ENCODE measurements at places on chromosomes 7 and 10. TPM values are rescaled to one million over a fixed set of nuclear protein-coding genes. Genes with fewer than 3 reads are reported as not detected.
A peak's percentile ranks its signal among the peaks of the same experiment; 100 is the strongest.

TMEM60 gene
- 19.5 TPM for total RNA-seq

ACTR1A gene
- 137 TPM for total RNA-seq

ATRNL1 gene
- total RNA-seq = 24.2 TPM

NYAP1 gene
- total RNA-seq = 17.0 TPM

ZNF655 gene
- 47.0 TPM for total RNA-seq

CALML5 gene
- total RNA-seq = 5.0 TPM

PCDH15 gene
- 3.6 TPM for total RNA-seq

TSPAN15 gene
- 15.6 TPM for total RNA-seq

DLX5 gene
- total RNA-seq = not detected

FOXI2 gene
- 0.21 TPM for total RNA-seq

ABCB1 gene
- total RNA-seq = 2.6 TPM

SLC26A5 gene
- 0.85 TPM for total RNA-seq

PTTG1IP2 gene
- total RNA-seq = not detected

GALNT17 gene
- 14.4 TPM for total RNA-seq

DNA sequence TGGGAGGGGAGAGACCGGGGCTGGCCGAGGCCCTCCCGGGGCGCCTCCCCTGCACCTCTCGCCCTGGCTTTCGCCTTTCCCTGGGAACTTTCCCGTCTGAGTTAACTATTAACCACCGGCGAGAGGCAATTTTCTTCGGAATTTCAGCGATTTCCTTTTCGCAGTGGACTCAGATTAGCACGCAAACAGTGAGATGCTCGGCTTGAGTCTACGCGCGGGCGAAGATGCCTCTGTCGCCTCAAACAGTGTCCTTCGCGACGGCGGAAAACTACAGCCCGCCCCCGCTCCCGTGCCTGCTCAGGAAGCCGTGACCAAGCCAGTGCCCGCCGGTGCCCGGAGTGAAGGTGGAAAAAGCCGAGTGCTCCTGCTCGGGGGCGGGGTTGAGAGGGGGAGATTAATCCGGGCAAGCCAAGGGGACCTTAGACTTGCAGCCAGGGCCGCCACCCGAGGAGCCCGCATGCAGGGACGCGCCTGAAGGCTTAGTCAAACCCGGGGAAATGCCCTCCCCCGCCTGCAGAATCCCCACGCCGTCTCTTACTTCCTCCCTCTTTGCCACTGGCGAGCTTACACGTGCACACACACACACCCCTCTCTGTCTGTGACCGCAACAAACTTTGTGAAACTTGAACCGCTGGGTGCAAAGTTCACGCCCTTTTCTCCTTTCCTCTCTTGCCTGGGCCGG lies 14.5 kb upstream of the PAX2 start:
- ATAC-seq = no peak

DNA sequence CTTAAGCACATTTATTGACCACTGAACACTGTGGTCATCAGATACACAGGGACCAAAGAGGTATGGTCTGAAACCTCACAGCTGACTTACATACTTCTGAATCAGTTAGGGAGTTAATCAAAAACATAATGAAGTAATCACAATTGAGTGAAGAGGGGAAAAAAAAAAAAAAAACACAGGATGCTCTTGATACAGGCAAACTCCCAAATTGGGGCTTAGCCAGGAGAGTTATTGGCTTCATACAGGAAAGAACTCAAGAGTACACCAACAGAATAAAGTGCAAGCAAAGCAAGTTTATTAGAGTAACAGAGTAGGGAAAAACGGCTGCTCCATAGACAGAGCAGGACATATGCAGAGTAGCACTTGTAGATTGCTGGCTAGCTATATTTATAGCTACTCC lies 917.0 kb downstream of the CNTNAP2 start:
- ATAC-seq = no peak

GRCh38 chr7:27196287-27196767 lies 3.6 kb downstream of the HOXA13 start:
- no peak for ATAC-seq

- ATAC-seq = no peak
These were observed 30.8 kb downstream of the SLC16A9 start for GRCh38 chr10:59678884-59679301.

GRCh38 chr10:1638889-1639419 lies 98.4 kb downstream of the ADARB2 start:
- ATAC-seq = peak; percentile 19

GRCh38 chr7:85927226-85927625 lies 716.5 kb upstream of the GRM3 start:
- ATAC-seq = no peak

DNA sequence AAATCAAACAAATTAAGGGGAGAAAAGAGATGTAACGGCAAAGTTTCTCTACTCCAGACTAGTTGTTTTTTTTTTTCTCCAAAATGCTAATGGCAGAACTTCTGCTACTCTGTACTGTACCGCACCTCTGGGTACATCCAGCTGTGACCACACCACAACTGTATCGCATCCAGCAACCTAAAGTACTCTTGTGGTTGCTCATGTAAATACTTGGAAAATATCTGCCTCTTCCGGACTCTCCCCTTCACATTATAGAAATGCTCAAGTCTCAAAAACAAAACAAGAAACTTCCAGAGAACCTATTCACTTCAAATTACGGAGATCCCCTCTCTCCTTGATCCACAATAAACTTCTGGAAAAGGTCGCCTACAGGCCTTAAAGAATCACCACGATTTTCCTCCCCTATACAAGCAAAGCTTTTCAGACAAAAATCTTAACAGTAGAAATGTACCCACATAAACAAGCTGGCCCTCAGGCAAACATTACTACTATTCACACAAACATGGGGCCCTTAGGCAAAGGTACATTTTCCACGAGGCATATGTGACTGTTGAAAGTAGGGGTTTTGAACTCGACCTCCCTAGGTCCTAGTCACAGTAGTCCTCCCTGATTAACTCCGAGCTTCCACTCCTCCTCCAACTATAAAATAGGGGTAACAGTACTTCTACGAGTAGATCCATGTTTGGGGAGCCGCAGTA lies 222.9 kb upstream of the MKLN1 start:
- ATAC-seq = no peak

DNA sequence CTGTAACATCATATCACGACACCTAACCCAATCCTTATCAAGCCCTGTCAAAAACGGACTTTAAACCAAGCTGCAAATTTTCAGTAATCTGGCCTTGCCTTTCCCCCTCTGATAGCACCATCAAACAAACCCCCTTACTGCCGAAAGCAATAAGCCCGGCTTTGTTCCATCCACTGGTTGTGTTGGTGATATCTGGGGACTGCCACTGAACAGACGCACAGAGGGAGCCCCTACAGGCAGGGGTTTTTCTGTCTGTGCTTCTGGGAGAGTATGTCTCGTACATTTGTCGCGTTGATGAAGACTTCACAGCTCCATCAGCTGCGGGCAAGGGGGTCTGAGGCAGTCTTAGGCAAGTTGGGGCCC lies 550 bp upstream of the PLAU start:
- ATAC-seq = no peak

DNA sequence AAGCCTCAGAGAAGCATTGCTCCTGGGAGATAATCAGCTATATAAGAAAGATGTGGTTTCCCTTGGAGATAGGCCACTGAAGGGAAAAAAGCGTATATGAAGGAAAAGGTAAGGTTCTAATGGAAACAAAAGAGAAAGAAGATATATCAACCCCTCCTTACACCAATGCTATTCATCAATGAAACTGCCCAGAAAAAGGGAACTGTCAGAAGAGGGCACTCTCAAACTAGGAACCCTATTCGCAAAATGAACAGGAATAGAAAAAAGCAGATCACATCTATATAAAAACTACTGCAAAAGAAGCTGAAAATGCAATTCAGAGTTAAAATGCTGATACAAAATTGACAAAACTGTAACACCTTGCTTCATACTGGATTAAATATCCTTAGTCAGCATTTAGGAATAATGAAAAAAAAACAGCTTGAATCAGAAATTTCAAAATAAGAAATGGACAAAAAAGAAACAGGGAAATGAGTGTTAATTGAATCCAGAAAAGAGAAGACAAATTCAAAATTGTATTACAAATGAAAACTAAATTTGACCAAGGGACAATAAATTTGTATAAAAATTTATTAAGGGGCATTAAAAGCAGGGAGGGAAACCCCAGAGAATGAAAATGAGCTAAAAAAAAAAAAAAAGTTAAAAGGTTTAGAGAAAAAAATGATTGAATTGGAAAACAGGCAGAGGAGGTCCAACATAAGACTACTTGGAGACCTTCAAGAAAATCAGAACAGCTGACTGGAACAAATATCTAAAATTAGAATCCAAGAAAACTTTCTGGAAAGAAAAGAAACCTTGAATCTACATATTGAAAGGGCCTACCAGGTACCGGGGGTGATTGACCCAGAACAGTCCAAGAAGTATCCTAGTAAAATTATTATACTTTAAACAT lies 17.9 kb downstream of the NHLRC2 start:
- no peak for ATAC-seq

GRCh38 chr7:132095111-132095765 lies 481.0 kb downstream of the PLXNA4 start:
- no peak for ATAC-seq

DNA sequence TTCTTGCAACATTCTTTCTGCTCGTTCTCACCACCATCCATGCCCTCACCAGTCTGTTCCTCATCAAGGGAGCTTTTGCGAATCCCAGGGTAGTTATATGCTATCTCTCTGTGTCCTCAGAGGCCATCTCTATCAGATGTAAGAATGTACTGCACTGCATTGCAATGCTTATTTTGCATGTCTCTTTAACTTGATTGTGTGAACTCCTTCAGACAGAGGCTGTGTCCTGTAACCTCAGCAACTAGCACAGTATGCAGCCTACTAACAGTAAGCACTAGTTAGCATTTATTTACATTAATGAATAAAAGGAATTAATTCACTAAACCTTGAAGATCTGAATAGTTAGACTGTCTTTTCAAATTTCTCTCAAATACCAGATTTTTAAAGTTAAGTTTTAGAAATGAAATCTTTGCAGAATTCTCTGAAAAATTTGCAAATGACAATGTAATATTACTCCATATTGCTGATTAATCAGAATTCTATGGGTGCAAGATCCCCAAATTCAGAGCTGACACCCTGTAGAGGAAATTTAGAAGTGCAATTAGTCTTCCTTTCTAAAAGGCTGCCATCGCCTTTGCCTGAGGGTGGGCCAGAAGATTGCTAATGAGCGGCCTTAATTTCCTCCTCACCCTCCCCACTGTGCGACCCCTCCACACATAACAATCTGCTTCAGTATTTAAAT lies 10.3 kb upstream of the LHFPL3 start:
- peak; percentile 94 for ATAC-seq

- peak; percentile 99 for ATAC-seq
These were observed 298.5 kb downstream of the NEBL start for GRCh38 chr10:20598590-20598989.

DNA sequence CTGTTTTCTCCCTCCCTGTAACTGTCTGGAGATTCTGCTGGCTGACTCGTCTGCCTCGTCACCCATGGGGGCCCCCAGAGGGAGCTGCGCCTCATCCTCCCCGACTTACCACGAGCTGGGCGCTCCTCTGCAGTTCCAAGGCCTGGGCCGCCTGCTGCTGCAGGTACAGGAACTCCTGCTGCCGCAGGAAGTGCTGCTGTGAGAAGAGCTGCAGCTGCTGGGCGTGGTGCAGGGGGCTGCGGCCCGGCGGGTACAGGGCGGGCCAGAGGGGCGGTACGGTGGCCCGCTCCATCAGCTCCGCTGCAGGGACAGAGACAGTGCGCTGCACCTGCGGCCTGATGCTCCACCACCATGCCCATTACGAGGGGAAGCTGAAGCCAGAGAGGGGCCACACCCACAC lies 47.7 kb downstream of the TNRC18 start:
- no peak for ATAC-seq

DNA sequence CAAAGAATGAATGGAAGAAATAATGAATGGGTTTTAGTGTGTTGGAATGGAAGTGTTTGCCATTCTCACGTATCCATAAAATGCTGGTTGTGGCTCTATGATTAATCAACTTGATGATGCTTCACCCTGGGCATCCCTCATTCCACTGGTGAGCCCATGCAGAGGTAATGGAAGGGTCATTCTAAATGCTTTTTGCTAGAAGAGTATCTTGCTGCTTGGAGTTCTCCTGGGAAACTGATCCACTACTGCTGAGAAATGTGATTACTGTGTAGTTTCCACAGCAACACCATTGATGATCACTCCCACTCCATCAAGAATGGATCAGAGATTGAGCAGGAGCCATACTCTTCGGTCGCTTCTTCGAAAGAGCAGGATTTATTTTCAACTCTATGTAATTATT lies 101.6 kb downstream of the ARL5B start:
- ATAC-seq = no peak

DNA sequence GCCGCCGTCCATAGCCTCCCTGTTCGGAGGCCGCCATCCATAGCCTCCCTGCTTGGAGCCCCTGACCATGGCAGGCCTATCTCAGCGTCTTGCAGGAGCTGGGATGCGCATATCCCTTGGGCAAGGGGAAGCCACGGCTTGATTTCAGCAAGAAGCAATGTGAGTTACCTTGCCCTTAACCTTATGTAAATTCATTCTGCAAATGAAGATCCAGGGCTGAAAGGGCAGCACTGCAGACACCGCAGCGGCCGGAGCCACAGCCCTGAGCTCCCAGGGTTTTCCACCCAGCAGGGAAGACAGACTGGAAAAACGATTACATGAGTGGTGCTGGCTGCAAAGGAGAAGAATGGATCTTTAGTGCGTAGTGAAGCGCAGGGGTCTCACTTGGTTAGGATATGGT lies 95.8 kb downstream of the SEC61G start:
- no peak for ATAC-seq

DNA sequence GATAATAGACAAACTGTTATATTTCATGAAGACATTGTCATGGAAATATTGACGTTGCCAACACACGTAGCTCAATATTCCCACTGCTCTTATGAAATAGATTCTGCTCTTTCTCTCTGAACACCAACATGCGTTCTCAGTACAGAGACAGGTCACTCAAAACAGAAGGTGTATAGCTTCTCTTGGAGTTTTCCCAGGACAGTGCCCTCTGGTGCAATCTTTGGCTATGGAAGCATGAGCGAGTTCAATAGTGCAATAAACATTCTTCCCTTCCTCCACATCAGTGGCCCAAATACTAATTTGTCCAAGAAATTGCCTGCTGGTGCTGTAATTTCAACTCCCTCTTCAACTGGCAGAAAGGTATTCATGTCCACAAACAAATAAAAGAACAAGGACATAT lies 145.3 kb downstream of the MAGI2 start:
- no peak for ATAC-seq

GRCh38 chr7:130095812-130096211 lies 25.5 kb downstream of the KLHDC10 start:
- ATAC-seq = no peak

DNA sequence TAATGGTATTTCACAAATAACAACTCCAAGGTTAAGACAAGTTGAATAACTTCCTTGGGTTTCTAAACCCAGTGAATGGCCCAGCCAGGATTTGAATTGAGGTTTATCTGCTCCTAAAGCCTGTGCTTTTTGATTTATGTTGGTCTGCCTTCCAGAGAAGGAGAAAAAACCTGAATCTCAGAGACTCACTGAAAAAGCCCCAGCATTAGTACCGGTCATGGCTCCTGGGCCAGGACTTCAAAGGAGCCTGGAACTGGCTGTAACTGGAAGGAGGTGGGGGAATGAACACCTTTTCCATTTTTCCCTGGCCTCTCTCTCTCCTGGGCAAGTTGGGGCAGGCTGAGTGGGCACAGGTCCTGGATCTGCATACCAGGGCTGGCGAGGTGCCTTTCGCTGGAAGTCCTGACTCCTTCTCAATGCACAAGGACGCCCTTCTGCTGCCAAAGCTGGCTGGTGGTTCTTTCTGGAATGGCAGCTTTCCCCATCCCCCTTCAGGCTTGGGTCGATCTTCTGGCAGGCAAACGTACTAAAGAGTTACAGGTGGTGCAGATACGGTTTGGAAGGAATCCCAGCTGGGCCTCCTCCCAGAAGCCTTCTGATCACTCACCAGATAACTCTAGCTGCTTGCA lies 268.2 kb downstream of the PTEN start:
- ATAC-seq = no peak

- ATAC-seq = peak; percentile 99
These were observed 34.6 kb upstream of the MALRD1 start for GRCh38 chr10:19014034-19014433.
